Left colon (tissue), 2 donors: ENCODE measurements at places on chromosomes 2 and 18. TPM values are rescaled to one million over a fixed set of nuclear protein-coding genes. Genes with fewer than 3 reads are reported as not detected.

- no peak for DNase-seq
These were observed 262.7 kb downstream of the HAUS1 start for GRCh38 chr18:46366751-46367376.

GRCh38 chr2:40725950-40726349 is 274.1 kb upstream of the SLC8A1 start:
- no peak for DNase-seq

DNA sequence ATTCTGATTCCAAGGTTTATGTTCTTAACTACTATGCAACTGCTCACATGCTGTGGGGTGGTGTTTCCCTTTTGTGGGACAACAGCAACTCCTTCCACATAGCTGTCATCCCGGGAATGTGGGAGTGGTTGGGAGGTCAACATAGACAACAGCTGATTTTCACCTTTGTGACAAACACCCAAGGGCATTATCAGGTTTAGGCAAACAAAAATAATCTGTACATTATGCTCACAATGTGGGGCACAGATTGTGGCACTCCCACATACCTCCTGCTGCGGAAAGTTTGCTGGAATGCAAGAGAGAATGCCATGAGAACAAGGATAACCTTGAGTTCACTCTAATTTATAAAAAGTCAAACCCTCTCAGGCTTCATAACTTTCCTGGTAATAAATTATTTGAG is 582.6 kb downstream of the CNTNAP5 start:
- DNase-seq: no peak

- DNase-seq: no peak
These were observed 223.1 kb upstream of the ID2 start for GRCh38 chr2:8458503-8459459.

GRCh38 chr2:23065936-23066335 is 319.0 kb upstream of the KLHL29 start:
- no peak for DNase-seq

DNA sequence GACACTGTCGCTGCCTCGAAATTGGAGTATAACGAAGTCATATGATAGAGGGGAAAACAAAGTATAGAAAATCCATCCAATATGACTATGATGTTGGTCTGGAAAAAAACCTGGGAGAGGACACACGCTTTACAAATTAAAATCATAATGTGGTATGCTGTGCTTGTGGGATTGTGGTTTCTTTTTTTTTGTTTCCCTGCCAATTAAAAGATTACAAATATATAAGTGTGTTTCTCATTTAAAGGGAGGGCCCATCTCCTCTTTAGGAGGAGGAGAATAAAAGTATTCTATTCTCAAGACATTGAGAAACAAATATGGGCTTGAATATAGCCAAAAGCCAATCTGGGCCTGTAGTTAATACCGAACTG is 86.6 kb downstream of the EPHA4 start:
- no peak for DNase-seq

GRCh38 chr2:125471963-125472362 is 1184.0 kb upstream of the GYPC start:
- peak; percentile 28 for DNase-seq

GRCh38 chr2:179565807-179566206 is 295.6 kb downstream of the ZNF385B start:
- DNase-seq: no peak

DNA sequence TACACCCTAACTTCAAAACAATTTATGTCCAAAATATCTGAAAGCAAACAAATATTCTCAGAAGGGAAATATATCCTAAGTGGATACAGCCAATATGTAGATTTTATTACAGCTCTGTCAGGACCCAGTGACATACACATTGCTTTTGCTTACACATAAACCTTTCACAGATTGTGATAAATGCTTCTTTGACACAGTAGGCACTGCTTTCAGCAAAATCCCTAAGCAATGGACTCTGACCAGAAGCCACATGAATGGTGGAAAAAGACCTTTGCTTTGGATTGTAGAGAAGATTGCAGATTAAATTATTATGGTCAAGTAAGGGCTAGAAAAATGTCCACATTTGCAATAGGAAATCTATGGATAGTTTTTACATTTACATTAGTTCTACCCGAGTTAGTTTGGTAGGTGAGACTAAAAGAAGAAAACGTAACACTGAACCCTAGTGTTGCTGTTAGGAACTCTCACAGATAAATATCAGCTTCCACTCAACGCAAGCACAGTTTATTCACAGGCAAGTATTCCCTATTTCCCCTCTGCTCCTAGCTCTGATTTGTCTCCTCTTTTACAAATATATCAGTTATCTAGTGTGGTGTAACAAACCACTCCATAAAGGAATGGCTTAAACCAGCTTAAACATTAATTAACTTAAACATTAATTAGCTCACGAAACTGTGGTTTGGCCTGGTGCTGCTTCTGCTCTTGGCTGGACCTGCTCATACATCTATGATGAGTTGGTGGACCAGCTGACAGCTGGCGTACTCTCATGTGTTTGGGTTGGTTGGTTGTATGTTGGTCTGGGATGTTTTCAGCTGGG is 23.6 kb upstream of the SERPINE2 start:
- DNase-seq: no peak

DNA sequence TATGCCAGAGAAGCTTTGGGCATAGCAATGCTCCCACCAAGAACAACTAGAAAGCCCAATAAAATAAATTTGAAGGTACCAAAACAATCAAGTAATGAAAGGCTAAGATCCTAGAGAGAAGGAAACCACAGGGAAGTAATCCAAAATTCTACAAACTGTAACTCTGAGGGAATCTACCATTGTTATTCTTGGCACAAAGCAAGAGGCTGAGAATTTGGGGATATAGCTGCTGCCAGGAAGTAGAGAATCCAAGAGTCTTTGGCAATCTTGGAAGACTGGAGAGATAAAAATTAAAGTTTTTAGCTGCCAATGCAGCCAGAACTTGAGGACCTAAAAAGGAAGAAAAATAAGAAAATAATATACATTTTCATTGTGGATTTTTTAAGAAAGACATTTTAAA is 68.5 kb downstream of the PIGN start:
- DNase-seq: no peak

- no peak for DNase-seq
These were observed 1301.1 kb downstream of the DSC3 start for GRCh38 chr18:29741461-29741860.

DNA sequence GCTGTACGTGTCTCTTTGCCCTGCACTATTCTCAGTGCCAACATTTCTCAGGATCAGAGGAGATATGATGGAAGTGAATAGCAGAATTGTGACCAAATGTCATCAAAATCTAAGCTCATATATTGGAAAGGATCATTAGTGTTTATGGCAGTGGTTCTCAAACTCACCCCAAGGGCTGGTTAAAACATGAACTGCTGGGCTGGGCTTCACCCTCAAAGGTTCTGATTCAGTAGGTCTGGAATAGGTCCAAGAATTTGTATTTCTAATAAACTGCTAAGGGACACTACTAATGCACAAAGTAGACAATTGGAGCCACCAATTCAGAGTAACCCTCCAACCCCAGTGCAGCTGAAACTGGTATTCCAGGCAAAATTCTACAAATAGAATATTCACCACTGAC is 317.9 kb upstream of the UBE2E3 start:
- DNase-seq: no peak

- DNase-seq: no peak
These were observed 35.3 kb downstream of the SH3RF3 start for GRCh38 chr2:109164311-109164710.

GRCh38 chr2:33498291-33498956 is 22.0 kb downstream of the RASGRP3 start:
- no peak for DNase-seq

- DNase-seq: no peak
These were observed 304.3 kb upstream of the CNTNAP5 start for GRCh38 chr2:123720760-123721159.

DNA sequence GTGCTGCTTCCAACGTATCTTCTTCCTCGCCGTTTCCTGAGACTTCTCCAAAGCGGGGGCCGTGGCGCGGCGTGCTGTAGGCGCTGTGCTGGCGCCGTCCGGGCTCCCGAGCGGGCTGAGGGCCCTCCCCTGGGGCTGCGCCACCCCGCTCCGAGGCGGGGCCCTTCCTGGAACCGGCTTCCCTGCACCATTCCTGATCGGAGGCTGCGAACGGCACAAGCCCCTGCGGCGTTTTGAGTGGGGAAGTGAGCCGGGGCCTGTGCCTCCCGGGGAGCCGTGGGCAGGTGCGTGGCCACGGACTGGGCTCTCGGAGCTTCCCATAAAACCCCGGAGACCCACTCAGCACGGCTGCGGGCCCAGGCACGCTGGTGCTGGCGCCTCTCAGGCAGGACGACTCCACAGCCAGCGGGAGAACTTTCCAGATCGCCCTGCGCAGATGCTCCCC is 74.7 kb downstream of the PSMG2 start:
- peak; percentile 10 for DNase-seq

GRCh38 chr2:138015494-138015893 is 51.2 kb downstream of the HNMT start:
- DNase-seq: no peak

GRCh38 chr2:181822097-181822496 is 69.4 kb upstream of the ITPRID2 start:
- DNase-seq: no peak

GRCh38 chr2:82198809-82199492 is 1894.4 kb upstream of the LRRTM1 start:
- DNase-seq: no peak

DNA sequence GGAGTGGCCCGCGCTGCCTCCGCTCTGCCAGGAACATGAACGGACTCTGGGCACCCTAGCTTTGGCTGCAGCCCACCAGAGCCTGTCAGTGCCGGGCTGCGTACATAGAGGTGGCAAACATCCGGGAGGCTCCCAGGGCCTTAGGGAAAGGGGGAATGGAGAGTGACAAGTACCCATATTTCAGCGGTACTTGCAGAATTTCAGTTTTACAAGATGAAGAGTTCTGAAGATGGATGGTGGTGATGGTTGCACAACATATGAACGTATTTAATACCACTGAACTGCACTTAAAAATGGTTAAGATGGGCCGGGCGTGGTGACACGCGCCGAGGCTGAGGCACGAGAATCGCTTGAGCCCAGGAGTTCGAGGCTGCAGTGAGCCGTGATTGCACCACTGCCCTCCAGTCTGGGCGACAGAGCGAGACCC is 873 bp downstream of the MTHFD2 start:
- DNase-seq: peak; percentile 31

GRCh38 chr2:195404651-195405050 is 252.4 kb upstream of the SLC39A10 start:
- DNase-seq: no peak

GRCh38 chr2:74191596-74192380 is 6.6 kb upstream of the MTHFD2 start:
- DNase-seq: no peak

GRCh38 chr2:110875384-110875725 is 143.0 kb downstream of the ACOXL start:
- DNase-seq: no peak

DNA sequence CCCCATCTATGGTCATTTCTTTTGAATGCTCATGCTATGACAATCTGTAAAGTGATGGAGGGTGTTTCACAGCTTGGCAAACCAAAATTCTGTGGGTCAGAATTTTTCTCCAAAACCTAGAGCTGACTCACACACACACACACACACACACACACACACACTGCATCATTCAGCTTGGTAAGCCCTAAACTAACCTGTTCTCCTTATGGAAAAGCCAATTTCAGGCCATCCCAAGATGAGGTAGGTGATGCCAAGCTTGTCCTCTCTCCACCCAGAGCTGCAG is 45.0 kb upstream of the NRP2 start:
- DNase-seq: no peak

DNA sequence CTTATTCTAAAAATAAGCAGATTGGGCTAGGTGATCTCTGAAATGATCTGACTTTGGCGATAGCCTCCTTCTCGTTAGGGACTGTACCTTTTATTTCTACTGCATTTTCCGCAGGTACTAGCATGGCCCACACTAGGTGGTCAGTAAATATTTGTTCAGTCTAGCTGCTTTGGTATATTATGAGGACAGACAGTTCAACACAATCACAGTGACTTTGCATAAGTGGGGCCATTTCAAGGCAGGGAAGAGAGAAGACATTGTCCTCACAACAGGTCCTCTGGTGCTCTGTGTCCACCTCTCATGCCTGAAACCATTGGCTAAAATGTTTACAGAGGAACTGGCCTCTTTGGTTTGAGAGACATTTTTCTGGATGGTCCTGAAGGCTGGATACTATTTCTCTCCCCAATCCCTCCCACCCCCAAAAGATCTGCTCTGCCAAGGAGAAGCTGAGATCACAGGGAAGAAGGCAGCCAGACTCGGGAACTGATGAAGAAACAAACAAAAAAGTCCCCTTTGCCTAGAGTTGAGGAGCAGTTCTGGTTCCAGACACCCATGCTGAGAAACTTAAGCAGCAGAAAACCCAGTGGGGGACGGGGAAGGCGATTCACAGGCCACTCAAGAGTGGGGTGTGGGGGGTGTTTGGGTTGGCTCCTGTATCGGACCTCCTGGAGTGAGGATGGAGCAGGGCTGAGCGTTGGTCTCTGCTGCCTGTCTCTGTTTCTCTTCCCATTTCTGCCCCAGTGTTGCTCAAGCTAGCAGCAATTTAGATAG is 2.9 kb upstream of the TNP1 start:
- no peak for DNase-seq

DNA sequence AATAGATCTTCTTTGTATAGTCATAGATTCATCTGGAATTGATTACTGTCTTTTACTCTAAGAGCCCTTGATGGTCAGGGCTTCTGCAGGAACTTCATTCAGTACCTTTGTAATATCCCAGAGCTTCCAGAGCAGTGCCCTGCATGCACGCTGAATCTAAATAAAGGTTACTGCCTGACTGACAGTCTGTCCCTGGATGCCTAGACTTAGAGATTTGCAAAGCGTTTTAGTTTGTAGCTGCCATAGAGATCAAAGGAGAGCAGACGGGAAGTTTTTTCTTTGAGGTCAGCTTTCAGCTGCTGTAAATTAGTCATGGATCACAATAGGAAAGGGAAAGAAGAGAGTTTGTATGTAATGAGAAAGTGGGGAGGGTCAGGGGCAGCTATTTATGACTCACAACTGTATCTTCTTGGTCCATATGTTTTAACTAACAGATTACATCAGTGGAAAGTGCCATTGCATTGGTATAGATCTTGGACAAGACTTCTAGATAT is 45.2 kb upstream of the NYAP2 start:
- DNase-seq: no peak

- DNase-seq: no peak
These were observed 81.8 kb upstream of the CREB1 start for GRCh38 chr2:207448006-207448405.

GRCh38 chr2:176110415-176111308 is 3.6 kb downstream of the HOXD11 start:
- no peak for DNase-seq

- peak; percentile 36 for DNase-seq
These were observed 264.0 kb downstream of the MREG start for GRCh38 chr2:215749092-215749957.

- no peak for DNase-seq
These were observed 7.4 kb upstream of the SLC16A14 start for GRCh38 chr2:230075988-230076631.

Gene GPR35
- total RNA-seq: 84.3 TPM

Gene BCL11A
- total RNA-seq: 29.0 TPM

Gene QPCT
- total RNA-seq: 7.9 TPM

Gene FBLN7
- total RNA-seq: 0.70 TPM

Gene ZDBF2
- total RNA-seq: 3.2 TPM

Gene FIGN
- 1.5 TPM for total RNA-seq

Gene HOXD10
- 1.0 TPM for total RNA-seq

Gene GLI2
- 1.4 TPM for total RNA-seq

Gene CCDC150
- total RNA-seq: 1.6 TPM

Gene GREB1
- total RNA-seq: 2.0 TPM

Gene TEKT4
- not detected for total RNA-seq

Gene TBR1
- not detected for total RNA-seq

Gene ACKR3
- total RNA-seq: 8.5 TPM

Gene SCG2
- 6.7 TPM for total RNA-seq

Gene SAG
- total RNA-seq: not detected

Gene REG3G
- not detected for total RNA-seq

Gene KIF1A
- 2.2 TPM for total RNA-seq

Gene KLHL41
- 0.25 TPM for total RNA-seq
